Activated CD4-positive, alpha-beta T cell treated with anti-CD3 and anti-CD28 coated beads, Interleukin-10, Interleukin-2, amounts not matched to agents 100 ng/mL and 50 ng/mL, durations not matched to agents 16 hours and 8 hours (primary cell): ENCODE measurements at places on chromosomes 13 and 19.

DNA sequence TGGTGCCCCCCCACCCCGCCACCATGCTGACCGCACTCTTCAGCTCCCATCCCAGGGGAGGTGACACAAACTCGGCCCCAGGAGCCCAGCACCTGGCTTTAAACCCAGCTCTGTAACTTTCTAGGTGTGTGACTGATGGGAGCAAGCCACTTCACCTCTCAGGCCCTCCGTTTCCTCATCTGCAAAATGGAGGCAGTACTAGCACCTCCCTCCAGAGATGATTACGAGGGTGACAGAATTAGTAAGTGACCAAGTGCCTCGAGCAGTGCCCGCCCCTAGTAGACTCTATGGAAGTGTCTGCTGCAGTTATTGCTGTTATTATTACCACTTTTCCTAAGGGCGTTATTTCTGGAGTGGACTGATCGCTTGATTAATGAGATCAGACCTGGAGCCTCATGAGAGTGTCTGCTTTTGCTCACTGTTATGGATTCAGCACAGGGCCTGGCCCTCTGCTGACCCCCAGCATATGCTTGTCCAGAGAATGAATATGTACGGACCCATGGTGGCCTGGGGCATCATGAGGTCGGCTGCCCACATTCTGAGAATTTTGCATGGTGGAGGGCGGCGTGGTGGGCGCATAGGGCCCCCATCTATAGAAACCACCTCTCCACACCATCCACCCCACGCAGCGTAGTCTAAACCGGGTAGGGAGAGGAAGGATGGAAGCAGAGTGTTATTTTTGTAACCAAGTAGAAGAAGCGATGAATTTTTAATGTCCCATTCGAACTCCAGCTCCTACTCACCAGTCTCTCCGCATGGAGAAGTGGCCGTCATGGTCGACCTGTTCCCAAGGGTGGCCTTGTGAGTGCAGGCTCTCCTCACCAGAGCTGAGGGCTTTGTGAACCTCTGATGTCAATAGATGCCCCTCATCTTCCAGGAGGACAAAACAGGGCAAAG lies 48.2 kb downstream of the CAPN12 start:
- DNase-seq, result no peak

DNA sequence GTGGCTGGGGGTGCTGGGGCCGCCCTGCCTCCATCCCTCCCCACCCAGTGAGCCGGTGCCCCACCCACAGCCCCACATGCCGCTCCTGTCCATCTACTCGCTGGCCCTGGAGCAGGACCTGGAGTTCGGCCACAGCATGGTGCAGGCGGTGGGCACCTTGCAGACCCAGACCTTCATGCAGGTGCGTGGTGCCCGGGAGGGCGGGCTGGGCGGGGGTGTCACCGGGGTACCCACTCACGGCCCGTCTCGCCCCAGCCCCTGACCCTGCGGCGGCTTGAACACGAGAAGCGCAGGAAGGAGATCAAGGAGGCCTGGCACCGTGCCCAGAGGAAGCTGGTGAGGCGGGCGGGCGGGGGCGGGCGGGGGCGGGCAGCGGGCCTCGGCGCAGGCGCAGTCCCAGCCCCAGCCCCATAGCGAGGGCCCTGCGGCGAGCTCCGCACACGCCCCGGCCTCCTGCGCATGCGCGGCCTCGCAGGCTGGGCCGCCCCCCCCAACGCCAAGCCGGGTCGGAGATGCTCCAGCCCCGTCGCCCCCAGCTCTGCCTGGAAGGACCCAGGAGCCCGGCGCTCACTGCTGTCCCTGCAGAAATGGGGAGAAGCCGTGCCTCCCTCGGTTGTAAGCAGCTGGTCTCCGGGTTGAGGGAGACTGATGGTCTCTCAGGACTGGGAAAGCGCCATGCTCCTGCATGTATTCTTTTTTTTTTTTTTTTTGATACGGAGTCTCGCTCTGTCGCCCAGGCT lies 7.7 kb downstream of the ARHGAP45 start:
- peak; percentile 91 for DNase-seq

- no peak for DNase-seq
Observed at GRCh38 chr19:55370305-55370988, at the start of gene IL11. Gene IL11 (minus strand): TSS chr19:55370463. CDS start chr19:55370310, 153 bp downstream.

- no peak for DNase-seq
Observed at GRCh38 chr19:21466627-21467026, 38.8 kb upstream of the ZNF429 start.

- DNase-seq, result no peak
Observed at GRCh38 chr13:110499621-110500281, 61.8 kb downstream of the RAB20 start.

- no peak for DNase-seq
Observed at GRCh38 chr13:40637643-40638042, 28.8 kb downstream of the FOXO1 start.

GRCh38 chr13:27896726-27897125 lies 23.1 kb upstream of the PDX1 start:
- no peak for DNase-seq

- DNase-seq, result no peak
Observed at GRCh38 chr13:91946498-91947070, 548.2 kb downstream of the GPC5 start.

- no peak for DNase-seq
Observed at GRCh38 chr13:52852444-52852843, 4.0 kb upstream of the PCDH8 start.

GRCh38 chr13:20136781-20137703 lies 23.8 kb downstream of the GJA3 start:
- DNase-seq, result peak; percentile 65

- no peak for DNase-seq
Observed at GRCh38 chr13:39670445-39670844, 15.0 kb downstream of the COG6 start.

GRCh38 chr19:29275266-29275665 lies 62.3 kb upstream of the UQCRFS1 start:
- DNase-seq, result no peak

- DNase-seq, result no peak
Observed at GRCh38 chr13:90719461-90719860, 628.0 kb upstream of the MIR17HG start.

DNA sequence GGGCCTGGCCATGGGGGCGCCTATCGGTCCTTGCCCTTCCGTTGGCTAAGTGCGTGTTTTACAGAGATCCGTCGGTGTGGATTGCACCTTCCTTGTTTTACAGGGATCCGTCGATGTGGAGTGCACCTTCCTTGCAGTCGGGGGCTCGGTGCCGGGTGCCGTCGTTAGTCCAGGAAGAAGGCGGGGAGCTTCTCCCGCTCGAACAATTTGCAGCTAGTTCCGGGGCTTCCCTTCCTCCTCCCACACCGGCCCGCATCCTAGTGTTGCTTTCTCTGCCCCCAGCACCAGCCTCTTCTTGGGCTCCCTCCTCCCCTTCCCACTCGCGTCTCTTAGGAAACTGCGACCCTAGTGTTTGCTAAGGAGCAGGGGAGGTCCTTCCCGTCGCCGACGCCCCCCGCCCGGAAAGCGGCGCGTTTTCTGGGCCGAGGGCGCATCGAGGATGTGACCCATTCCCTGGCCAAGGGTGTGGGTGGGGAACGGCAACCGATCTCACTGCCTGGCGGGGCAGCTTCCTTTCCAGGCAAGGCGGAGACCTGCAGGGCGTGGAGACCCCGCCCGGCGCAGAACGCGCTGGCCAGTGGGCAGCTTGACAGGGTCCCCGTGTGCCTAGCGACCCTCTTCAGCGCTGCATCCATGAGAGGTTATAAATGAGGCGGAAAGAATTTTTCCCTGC lies 75.7 kb upstream of the ZNF91 start:
- no peak for DNase-seq

DNA sequence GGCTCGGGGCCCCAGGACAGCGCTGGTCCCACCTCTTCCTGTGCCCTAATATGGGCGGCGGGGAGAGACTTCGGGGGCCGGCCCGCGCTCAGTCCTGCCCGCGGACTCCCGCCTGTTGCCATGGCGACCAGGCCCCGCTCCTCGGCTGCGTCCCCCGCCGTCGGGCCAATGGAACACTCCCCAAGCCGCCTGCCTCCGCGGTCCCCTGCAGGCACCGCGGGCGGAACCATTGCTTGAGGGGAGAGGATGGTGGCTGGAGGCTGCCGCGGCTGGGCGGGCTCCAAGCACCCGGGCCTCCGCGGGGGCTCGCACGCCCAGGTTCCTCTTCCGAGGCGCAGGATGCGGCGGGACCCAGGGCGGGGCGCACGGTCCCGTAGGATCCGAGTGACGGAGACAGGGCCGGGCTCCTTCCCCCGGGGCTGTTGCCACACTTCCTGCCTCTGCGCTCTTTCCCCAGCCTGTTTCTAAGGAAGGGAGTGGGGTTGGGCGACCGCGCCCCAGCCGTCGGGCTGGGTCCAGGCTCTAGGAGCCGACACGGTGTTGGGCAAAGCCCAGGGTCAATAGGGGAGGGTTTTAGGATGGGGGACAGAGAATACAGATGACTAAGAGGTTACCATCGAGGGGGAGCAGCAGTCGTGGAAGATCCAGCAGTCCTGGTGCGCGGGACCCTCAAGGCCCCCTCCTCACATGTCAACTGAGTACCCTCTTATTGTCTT lies 1.2 kb upstream of the JUNB start:
- peak; percentile 99 for DNase-seq

DNA sequence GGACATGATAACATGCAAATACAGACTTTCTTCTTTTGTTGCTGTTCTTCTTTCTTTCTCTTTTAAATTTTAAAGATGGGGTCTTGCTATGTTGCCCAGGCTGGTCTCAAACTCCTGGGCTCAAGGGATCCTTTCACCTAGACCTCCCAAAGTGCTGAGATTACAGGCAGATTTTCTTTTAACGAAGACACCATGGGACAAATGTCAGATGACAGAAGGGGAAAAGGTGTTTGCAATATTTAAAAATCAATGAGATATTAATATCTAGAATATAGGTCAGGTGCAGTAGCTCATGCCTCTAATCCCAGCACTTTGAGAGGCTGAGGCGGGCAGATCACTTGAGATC lies 3.7 kb upstream of the RYR1 start:
- no peak for DNase-seq

- DNase-seq, result no peak
Observed at GRCh38 chr19:44755219-44755618, 6.7 kb downstream of the BCL3 start.

- DNase-seq, result no peak
Observed at GRCh38 chr19:15945301-15945700, 3.5 kb upstream of the OR10H4 start.

- no peak for DNase-seq
Observed at GRCh38 chr19:55594996-55595545, 4.2 kb downstream of the FIZ1 start.

- no peak for DNase-seq
Observed at GRCh38 chr13:105894697-105895096, 640.8 kb downstream of the EFNB2 start.

DNA sequence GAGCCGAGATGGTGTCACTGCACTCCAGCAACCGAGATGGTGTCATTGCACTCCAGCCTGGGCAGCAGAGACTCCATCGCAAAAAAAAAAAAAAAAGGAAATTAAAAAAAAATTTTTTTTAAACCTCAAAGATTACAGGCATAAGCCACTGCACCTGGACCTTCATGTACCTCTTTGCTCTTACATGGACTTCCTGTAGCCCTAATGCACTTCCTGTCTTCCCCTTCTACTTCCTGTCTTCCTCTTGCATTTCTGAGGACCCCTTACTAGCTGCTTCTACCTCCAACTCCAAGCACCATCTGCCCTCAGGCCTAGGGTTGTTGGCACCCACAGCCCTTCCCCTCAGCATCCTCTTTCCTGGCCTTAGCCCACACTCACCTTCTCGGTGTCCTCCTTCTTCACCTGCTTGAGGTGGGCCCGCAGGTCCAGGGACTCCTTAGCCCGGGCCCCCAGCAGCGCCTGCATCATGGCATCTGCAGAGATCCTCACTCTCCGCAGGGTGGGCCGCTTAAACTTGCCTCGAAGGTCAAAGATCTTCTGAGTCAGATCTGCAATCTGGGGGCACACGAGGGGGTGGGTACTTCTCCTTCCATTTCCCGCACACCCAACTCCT lies 3.8 kb downstream of the TNNI3 start:
- no peak for DNase-seq

GRCh38 chr13:65940720-65941119 lies 1289.4 kb downstream of the PCDH9 start:
- no peak for DNase-seq

DNA sequence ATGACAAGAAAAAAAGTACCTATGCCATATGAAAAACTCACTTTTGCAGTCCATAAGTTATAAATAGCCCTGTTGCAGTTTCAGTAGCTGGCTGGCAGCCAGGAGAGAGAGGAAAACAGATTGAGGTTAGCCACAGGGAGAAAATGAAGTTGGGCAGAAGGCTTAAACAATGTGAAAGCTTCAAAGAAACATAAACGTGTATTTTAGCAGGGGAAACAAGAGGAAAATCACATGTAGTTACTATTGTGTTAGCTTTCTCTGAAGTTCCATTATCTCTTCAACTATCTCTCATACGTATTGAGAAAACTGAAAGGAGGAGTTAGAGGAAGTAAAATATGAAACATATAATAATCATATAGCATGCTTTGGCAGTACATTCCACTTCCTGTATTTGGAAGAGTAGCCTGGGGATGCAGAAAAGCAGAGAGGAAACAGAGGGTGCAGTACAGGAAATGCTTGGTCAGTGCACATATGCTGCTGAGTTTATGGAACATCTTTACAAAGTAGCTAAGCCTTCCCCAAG lies 1551.1 kb downstream of the EFNB2 start:
- peak; percentile 10 for DNase-seq

DNA sequence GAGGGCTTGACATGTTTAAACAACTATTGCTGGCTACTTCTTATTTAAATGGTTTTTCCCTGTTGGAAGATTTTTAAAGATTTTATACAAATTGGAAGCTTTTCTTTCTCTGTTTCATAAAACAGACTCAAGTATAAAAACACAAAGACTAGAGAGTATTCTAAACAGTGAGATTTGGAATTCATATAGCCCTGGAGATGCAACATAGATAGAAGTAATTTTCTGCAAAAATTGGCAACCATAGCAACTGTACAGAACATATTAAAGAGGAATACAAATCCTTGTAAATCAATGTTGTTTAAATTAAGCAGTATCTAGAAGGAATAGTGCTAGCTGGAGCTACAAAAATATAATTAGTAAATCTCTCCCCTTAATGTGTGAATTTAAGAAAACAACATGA lies 2612.9 kb upstream of the PCDH20 start:
- DNase-seq, result no peak

DNA sequence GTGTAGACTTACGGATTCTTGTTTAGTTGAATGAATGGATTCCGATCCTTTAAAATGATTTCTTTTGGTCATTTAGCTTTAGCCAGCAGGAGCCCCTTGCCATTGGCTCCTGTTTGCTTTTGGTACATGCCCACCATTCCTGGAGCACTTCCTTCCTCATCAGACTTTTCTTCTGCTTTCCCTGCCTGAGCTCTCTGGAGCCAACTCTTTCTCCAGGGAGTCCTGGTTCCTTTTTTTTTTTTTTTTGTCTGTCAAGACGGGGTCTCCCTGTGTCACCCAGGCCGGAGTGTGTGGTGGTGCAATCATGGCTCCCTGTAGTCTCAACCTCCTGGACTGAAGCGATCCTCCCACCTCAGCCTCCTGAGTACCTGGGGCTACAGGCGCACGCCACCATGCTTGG lies 37.8 kb downstream of the SMARCA4 start:
- DNase-seq, result no peak
